ENCODE measurements at places on chromosomes 7 and 10. TPM values are rescaled to one million over a fixed set of nuclear protein-coding genes. Genes with fewer than 3 reads are reported as not detected.

Gene CCDC6
- total RNA-seq, result 37.7 TPM

Gene CCDC3
- total RNA-seq, result not detected

- DNase-seq, result no peak
- H3K36me3 ChIP-seq, result no peaks in the 10 kb centered on the region
- H3K27ac ChIP-seq, result no peak overlapping the region
Measured at GRCh38 chr10:34420795-34421194, 394.3 kb downstream of the PARD3 start.

DNA sequence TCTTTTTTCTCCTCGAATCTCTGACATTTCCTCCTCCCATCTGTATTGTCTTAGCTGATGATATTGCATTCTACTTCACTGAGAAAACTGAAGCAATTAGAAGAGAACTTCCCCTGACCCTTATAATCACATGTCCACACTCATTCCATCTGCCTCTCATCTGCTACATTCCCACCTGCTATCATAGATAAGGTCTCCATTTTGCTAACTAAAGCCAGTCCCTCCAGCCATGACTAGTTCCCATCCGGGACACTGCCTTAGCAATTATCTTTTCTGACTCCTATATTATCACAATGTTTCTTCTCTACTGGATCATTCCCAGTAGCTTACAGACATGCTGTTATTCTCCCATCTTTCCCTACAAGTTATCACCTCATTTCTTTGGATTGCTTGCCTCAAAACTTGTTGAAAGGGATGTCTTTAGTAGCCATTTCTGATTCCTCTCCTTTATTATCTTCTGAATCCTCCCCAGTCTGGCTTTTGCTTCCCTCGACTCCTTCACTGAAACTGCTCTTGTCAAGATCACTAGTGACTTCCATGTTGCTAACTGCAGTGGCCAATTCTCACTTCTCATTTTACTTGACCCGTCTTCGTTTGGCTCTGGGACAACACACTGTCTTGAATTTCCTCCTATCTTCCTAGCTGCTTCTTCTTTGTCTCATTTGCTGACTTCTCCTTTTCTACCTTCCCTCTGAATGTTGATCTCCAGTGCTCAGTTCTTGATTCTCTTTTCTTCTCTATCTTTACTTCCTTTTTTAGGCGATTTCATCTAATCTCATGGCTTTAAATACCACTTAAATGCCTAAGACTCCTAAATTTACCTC lies 35.9 kb downstream of the FZD1 start:
- no peak overlapping the region for H3K4me3 ChIP-seq
- DNase-seq, result no peak
- no peak overlapping the region for H3K27ac ChIP-seq
- H3K36me3 ChIP-seq, result no peaks in the 10 kb centered on the region
- no peaks in the 10 kb centered on the region for H3K4me1 ChIP-seq

- peak overlapping the region; percentile 89 for H3K4me3 ChIP-seq
- H3K36me3 ChIP-seq, result no peaks in the 10 kb centered on the region
- H3K27me3 ChIP-seq, result peaks cover 4% of the 10 kb centered on the region
- H3K27ac ChIP-seq, result peak overlapping the region; percentile 96
Measured at GRCh38 chr10:14008740-14009080, 322.0 kb downstream of the FRMD4A start.

GRCh38 chr7:94389381-94389780 lies 5.3 kb upstream of the COL1A2 start:
- peaks cover 63% of the 10 kb centered on the region for H3K4me1 ChIP-seq
- DNase-seq, result no peak
- no peaks in the 10 kb centered on the region for H3K27me3 ChIP-seq
- peak overlapping the region; percentile 20 for H3K27ac ChIP-seq
- 0 out of 2 replicates have a peak, but pooled peaks cover 9% of the 10 kb centered on the region for H3K36me3 ChIP-seq
- H3K4me3 ChIP-seq, result no peak overlapping the region

Gene VSTM4
- 0.15 TPM for total RNA-seq

- H3K4me1 ChIP-seq, result no peaks in the 10 kb centered on the region
- no peaks in the 10 kb centered on the region for H3K27me3 ChIP-seq
- no peak for DNase-seq
- H3K27ac ChIP-seq, result no peak overlapping the region
- H3K36me3 ChIP-seq, result no peaks in the 10 kb centered on the region
- H3K4me3 ChIP-seq, result no peak overlapping the region
Measured at GRCh38 chr10:2340831-2341647, 603.7 kb upstream of the ADARB2 start.

- no peaks in the 10 kb centered on the region for H3K36me3 ChIP-seq
- H3K4me1 ChIP-seq, result peaks cover 25% of the 10 kb centered on the region
- no peak for DNase-seq
- no peak overlapping the region for H3K27ac ChIP-seq
- no peaks in the 10 kb centered on the region for H3K27me3 ChIP-seq
- no peak overlapping the region for H3K4me3 ChIP-seq
Measured at GRCh38 chr10:51188008-51188407, 113.7 kb downstream of the PRKG1 start.

Gene TLL2
- 0.22 TPM for total RNA-seq

Gene RELN
- total RNA-seq, result 0.39 TPM

DNA sequence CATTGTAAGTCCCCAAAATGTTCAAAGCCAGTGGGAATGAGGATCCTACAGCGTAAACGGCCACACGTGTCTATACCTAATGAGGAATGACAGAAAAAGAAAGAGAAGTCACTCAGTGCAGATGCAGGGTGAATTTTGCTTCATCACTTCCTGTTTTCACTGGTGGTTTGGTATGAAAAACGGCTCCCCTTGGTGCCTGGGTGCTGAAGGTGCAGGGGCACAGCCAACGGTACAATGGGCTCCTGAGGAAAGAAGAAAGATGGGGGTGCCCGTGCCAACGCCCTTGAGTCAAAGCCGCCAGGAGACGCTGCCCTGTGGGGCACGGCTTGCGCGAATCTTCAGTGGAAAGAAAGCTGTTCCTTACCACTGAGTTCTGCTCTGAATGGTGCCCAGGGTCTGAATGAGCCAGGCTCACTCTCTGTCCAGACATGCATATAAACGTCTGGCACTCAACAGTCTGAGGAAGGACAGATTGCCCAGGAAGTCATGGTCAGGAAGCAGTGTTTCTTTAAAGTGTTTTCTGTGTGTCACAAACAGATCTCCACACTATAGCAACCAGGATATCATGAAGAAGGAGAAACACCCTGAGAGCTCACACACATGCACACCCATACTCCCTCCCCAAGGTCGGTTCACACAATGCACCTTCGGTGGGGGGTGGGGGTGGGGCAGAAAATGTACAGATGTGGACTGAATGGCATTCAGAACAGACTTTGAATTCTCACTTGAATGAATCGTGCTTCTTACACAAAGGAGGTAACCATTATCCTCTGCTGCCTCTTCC lies 105.8 kb downstream of the ELMO1 start:
- H3K36me3 ChIP-seq, result no peaks in the 10 kb centered on the region
- H3K27ac ChIP-seq, result no peak overlapping the region
- H3K27me3 ChIP-seq, result peaks cover 2% of the 10 kb centered on the region
- no peak overlapping the region for H3K4me3 ChIP-seq
- no peaks in the 10 kb centered on the region for H3K4me1 ChIP-seq
- no peak for DNase-seq

Gene PPP1R17
- total RNA-seq, result not detected

DNA sequence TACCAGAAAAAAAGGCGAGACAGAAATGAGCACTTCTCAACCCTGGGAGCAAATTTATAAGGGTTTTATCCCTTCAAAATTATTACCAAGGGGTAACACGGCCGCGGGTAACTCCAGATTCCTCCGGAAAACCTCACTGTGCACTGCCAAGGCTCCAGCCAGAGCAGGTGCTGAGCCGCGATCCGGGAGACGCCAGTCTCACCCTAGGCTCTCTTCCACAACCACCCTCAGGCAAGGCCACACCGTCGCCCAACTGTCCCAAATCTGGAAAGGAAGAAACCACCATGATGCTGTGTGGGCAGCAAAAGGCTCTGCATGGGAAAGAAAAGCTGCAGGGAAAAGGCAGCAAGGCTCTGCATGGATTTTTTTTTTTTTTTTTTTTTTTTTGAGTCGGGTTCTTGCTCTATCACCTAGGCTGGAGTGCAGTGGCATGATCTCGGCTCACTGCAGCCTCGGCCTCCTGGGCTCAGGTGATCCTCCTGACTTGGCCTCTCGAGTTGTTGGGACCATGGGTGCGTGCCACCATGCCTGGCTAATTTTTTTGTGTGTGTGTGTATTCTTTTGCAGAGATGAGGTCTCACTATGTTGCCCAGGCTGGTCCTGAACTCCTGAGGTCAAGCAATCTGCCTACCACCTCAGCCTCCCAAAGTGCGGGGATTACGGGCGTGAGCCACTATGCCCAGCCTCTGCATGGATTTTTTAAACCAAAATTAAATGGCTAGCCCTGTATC lies 39.0 kb downstream of the MAD1L1 start:
- peaks cover 30% of the 10 kb centered on the region for H3K36me3 ChIP-seq
- H3K27ac ChIP-seq, result no peak overlapping the region
- no peak overlapping the region for H3K4me3 ChIP-seq
- no peaks in the 10 kb centered on the region for H3K27me3 ChIP-seq
- H3K4me1 ChIP-seq, result peaks cover 9% of the 10 kb centered on the region

Gene FAM25G
- total RNA-seq, result not detected

GRCh38 chr10:100647928-100648327 lies 97.5 kb upstream of the PAX2 start:
- H3K27me3 ChIP-seq, result peaks cover 37% of the 10 kb centered on the region
- no peaks in the 10 kb centered on the region for H3K36me3 ChIP-seq
- no peak overlapping the region for H3K27ac ChIP-seq
- H3K4me3 ChIP-seq, result no peak overlapping the region
- DNase-seq, result no peak

DNA sequence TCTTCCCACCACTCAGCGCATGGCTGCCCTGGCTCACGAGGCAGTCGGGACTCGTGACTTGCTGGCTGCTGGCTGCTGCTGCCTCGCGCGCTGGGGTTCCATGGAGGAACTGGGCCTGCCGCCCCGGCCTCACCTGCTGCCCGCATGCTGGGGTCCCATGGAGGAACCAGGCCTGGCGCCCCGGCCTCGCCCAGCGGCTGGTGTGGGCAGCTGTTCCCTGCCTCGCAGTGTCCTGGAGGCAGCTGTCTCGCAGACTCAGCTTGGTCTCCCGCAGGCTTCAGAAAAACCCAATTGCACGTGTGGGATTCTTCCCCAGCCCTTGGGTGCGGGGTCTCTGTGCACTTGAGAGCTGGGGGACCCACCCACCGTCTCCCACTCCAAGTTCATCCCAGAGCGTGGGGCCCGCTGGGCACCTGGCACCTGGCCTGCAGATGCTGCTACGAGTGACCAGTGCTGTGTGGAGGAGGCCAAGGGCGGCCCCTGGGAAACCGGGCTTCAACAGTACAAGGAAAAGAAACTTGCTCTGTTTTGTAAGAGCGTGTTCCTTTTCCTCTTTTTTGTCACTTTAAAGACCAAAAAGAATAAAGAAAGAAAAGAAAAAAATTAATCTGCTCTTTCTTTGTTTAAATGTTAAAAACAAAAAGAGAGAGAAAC lies 20.4 kb downstream of the PWWP2B start:
- 0 out of 2 replicates have a peak, but pooled peaks cover 4% of the 10 kb centered on the region for H3K36me3 ChIP-seq
- H3K27ac ChIP-seq, result no peak overlapping the region
- no peaks in the 10 kb centered on the region for H3K27me3 ChIP-seq
- no peaks in the 10 kb centered on the region for H3K4me1 ChIP-seq

DNA sequence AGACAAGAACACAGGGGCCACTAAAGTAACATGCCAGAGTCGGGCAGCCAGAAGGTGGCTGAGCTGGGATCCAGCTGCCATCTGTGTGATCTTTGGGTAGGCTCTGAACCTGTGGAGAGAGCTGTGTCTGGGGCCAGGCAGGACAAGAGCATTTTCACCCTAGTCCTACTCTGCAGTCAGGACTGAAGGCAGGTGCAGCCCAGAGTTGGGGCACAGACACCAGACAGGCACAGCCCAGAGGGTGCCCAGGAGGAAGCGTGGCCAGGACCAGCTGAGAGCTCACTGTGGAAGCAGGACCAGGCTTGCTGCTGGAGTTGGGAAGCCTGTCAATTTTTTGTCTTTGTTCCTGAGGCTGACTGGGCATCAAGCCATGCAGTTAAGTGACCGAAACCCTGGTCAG lies 113.6 kb downstream of the ADCY1 start:
- no peaks in the 10 kb centered on the region for H3K36me3 ChIP-seq
- no peak overlapping the region for H3K27ac ChIP-seq
- H3K27me3 ChIP-seq, result peaks cover 8% of the 10 kb centered on the region
- H3K4me1 ChIP-seq, result peaks cover 23% of the 10 kb centered on the region

DNA sequence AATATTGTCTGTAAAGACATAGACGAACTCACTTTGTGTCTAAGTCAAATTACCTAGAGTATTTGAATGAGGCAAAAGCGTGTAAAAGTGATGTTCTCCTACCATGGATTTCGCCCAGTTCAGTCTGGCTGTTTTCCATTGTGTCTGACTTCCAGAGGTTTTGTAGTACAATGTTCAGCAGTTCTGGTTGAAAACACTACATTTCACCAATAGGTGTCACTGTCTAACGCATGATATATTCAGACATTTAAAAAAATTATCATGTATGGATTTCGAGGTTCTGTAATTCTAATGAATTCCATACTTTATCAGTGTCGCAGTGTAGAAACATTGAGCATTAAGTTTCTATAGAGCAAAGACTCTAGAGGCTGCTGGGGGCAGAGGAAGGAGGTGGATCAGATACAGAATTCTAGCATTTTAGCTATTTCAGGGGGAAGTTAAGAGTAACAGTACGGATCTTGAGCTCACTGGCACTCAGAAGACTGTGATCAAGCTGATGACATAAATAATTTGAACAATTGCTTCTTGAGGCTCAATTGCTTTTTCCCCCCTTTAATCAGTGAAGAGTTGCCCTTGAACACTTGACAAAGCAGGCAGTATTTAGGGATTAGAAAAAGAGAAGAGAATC lies 196.9 kb upstream of the RHOBTB1 start:
- no peak overlapping the region for H3K27ac ChIP-seq
- H3K4me3 ChIP-seq, result no peak overlapping the region
- DNase-seq, result peak; percentile 65
- H3K4me1 ChIP-seq, result peaks cover 6% of the 10 kb centered on the region
- peaks cover 6% of the 10 kb centered on the region for H3K27me3 ChIP-seq
